Stimulated activated CD4-positive, alpha-beta T cell treated with anti-CD3 and anti-CD28 coated beads, Interleukin-4, amount 100 ng/mL, for 24 hours (primary cell): ENCODE measurements at places on chromosomes 7 and 10.

GRCh38 chr10:80684259-80684658 lies 146.6 kb downstream of the SH2D4B start:
- DNase-seq: no peak

GRCh38 chr10:110547139-110547761 lies 20.2 kb upstream of the SMC3 start:
- DNase-seq: no peak

DNA sequence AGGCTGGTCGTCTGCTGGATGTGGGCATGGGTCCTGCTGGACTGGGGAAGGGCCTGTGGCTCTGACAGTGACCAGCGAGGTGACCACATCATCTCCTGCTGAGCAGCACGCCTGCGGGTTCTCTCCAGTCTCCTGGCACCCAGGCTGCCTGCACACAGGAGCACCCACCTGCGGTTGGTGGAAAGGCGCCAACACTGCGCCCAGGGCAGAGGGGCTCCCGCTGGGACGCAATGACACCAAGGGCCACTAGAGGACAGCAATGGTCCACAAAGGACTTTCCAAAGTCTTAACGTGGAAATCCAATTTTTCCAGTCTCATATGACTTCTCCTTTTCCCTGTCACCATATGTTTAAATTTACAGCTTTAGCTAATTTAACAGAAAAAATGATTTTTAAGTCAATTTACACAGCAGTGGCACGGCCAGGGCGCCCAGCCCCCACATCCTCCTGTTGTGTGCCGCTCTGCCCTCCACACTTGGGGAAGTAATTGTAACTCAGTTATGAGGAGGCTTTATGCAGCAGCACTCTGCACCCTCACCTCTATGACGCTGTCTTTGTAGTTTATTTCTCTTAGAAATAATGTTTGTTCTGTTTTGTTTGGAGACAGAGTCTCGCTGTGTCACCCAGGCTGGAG lies 38.1 kb downstream of the CFAP46 start:
- peak; percentile 42 for DNase-seq

GRCh38 chr7:95630702-95631458 lies 34.6 kb upstream of the PDK4 start:
- no peak for DNase-seq

GRCh38 chr10:49781247-49781646 lies 19.1 kb upstream of the OGDHL start:
- no peak for DNase-seq

DNA sequence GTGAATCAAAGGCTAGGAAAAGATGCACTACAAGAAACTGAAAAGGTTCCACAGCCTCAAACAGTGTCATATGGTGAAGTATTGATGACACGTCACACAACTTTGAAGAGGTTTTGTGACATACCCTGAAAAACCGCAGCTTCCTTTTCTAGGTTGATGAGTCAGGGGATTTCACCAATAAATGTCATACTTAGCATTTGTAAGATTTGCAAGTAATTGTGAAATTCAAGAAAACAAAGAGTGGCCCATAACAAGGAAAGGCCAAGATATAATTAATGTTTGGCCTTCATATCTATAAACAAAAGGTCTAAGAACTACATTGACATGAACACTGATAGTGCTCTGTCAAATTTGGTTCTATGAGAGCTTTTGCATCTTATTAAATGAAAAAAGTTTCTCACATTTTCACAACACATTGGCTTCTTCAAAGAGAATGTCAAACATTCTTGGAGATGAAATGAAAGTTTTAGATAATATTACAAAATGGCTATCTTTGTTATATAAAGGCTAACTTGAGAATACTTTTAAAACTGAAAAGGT lies 62.0 kb upstream of the NAMPT start:
- peak; percentile 71 for DNase-seq

GRCh38 chr7:156466955-156467625 lies 173.5 kb upstream of the RNF32 start:
- DNase-seq: no peak

DNA sequence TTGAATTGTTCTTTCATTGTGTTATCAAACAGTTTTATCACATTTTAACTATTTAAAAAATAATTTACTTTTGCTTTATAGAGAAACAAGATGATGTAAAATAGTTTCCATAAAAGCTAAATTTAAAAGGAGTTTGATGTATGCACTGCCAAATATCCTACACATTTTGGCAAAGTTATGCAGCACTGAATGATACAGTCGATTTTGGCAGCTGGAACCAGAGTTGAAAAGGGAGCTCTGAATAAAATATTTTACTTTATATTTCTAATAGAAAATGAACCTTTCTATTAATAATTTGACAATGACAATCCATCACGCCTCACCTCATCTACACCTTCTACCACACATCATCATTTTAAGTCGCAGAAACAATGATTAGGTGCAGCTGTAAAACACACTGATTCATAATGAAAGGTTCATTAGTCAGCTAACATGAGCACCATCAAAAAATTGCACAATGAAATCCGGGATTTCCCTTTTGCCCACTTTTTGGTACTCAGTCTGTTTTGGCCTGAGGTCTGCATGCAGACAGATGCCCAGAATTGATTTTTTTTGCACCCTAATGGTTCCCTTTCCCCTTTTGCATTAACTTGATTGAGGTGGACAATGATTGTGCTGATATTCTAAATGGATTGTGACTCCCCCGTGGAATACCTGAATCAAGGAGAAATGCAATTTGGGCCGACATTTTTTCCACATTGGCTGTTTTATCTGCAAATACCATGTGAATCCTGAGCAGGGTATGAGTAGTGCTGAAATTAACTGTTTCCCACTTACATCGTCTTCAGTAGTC lies 105.8 kb downstream of the THSD7A start:
- DNase-seq: no peak

GRCh38 chr10:14532473-14533251 lies 201.9 kb upstream of the FRMD4A start:
- DNase-seq: no peak

GRCh38 chr7:22663721-22664120 lies 63.3 kb upstream of the IL6 start:
- DNase-seq: no peak

DNA sequence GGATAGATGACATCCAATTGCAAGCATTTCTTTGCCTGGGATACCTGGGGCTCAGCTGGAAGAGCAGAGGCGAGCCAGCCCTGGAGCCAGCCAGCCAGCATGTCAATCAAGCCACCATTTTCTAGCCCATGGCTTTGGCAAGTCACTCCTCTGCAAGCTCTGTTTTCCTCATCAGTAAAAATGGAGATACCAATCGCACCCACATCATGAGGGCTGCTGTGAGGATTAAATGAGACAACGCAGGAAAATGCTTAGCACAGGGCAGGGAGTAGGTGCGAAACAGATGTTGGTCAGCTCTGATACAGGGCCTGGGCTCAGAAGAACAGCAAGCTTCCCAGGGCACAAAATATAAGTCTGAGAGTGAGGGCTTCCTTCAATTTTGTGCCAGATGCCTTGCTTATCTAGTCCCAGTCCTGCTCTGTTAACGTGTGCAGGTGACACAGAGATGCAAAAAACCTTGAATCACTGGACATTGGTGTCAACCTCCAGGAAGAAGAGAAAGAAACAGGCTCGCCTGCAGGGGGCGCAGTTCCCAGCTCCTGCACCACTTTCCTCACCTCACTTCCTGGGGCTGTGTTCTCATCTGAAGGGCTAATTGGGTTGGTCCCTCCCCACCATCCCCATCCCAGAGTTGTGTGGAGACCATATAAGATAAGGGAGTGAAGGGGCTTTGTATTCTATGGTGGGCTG lies 72.8 kb upstream of the CACUL1 start:
- no peak for DNase-seq

GRCh38 chr7:50858528-50859245 lies 76.0 kb upstream of the GRB10 start:
- no peak for DNase-seq

- DNase-seq: no peak
Measured at GRCh38 chr10:48611133-48611532, 6.3 kb upstream of the ARHGAP22 start.

DNA sequence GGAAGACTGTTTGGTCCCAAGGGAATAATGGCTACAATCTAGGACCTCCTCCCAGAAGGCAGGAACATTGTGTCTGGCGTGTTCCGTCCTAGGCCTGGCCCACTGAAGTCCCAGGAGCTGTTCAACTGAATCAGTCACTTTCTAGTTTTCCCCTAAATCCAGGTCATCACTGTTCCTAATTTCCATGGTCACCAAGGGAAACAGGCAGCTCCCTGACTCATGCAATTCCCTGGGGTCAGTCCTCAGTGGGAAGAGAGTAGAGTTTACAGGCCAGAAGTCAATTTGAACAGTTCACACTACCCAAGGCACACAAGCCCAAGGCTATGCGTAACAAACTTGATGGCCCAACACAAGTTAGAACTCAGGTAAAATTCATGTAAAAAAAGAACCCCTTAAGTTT lies 44.0 kb downstream of the CREB3L2 start:
- DNase-seq: no peak

GRCh38 chr7:27923642-27923980 lies 183.6 kb downstream of the TAX1BP1 start:
- no peak for DNase-seq

DNA sequence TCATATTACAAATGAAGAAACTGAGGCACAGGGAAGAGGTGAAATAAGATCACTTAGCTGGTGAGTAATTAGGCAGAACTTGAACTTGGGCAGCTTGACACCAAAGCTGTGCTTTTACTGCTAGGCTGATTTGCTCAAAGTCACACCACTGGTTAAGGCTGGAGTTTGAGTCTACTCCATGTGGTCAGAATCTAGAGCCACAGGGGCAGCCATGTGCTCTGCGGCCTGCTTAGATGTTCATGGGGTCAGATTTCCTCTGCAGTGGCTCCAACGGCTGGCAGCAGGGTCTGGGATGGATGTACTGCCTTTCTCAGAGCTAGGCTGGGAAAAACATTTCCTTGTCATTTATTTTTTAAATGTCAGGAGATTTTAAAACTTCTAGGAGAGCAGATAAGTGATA lies 417.5 kb downstream of the KCNMA1 start:
- DNase-seq: no peak

DNA sequence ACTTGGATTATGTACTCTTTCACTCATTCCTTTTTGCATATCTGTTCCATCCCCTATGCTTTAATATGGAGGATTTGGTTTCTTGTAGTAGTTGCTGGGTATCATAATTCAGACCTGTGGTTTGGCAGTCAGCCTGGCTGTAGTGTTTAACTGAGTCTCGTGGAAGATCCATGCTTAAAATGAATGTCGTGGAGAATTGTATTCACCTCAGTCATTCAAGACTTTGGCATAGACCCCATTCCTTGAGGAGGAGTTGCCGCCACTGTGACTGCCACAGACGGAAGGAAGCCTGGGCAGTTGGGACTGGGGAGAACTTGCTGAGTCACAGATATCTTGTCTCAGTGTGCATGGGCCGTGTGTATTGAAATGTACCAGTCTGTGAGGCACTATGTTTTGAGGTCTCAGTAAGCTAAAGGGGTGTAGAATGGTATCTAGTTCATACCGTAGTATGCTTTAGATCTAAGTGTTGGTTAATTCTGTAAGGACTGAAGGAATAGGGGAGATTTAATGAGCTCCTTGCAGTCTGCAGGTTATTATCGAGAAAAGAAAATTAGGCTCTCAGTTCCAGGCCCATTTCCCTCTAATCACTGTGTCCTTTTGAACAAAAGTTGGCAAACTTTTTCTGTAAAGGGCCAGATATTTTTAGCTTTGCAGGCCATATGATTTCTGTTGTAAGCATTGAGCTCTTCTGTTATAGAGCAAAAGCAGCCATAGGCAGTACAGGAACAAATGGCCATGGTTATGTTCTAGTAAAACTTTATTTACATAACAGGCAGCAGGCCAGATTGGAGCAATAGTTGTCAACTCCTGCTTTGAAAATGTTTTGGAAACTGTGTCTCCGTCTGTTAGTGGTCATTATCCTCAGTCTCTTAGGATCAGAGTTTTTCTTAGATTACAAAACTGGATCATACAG lies 76.8 kb downstream of the TPST1 start:
- no peak for DNase-seq

DNA sequence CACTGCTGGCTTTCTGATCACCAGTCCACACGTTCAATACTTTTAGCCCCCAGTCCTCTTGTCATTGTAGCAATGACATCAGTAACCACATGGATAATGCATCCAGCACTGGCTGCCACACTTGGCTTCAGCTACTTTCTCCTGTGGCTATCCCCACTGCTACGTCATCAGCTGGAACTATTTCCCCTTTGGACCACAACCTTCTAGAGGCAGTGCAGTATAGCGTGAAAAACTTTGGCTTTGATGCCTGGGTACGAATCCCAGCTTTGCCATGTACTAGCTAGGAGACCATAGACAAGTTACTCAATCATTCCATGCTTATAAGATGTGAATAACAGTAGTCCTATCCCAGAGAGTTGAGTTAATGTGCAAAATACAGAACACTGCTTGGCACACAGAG lies 63.2 kb downstream of the CCDC3 start:
- no peak for DNase-seq
